ENCODE measurements at places on chromosomes 6 and 20.

- DNase-seq = no peak
Observed at GRCh38 chr20:23091721-23092383, 5.7 kb upstream of the CD93 start.

- no peak for DNase-seq
Observed at GRCh38 chr20:20415321-20415720, 47.4 kb downstream of the INSM1 start.

DNA sequence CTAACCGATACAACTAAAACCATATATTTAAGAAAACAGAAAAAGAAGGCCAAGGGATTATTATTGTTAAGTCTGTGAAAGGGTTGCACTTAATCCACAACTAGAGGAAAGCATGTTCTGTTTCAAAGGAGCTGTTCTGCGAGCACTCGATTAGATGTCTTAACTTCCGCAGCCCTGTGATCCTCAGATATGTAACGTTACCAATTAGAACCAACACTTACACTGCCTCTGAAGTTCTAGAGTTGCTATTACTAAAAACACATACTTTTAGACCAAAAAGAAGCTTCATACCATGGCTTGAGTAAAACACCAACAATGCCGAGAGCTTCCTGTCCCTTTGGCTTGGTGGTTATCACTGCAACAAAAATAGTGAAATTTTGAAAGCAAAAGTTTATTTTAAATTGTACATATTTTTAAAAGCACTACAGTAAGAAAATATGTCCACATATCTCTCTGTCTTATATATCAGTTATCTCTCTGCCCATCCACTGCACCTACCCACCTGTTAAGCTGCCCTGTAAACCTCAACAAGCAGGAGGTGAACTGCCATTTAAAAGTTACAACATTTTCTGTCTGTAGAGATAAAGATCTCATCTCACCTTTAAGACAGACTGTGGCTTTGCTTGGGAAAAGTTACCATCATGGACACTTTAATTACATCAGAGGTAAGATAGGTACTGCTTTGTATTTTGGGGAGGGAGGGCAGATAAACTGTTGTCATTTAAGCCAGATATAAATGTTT is 7.1 kb upstream of the DUSP22 start:
- DNase-seq = no peak

GRCh38 chr20:43151901-43152300 is 37.8 kb downstream of the PTPRT start:
- DNase-seq = no peak

- DNase-seq = no peak
Observed at GRCh38 chr20:61839223-61839911, 226.3 kb downstream of the TAF4 start.

GRCh38 chr6:119683031-119683430 is 333.5 kb upstream of the MAN1A1 start:
- DNase-seq = no peak

- DNase-seq = no peak
Observed at GRCh38 chr6:71489736-71490135, 201.1 kb downstream of the OGFRL1 start.

DNA sequence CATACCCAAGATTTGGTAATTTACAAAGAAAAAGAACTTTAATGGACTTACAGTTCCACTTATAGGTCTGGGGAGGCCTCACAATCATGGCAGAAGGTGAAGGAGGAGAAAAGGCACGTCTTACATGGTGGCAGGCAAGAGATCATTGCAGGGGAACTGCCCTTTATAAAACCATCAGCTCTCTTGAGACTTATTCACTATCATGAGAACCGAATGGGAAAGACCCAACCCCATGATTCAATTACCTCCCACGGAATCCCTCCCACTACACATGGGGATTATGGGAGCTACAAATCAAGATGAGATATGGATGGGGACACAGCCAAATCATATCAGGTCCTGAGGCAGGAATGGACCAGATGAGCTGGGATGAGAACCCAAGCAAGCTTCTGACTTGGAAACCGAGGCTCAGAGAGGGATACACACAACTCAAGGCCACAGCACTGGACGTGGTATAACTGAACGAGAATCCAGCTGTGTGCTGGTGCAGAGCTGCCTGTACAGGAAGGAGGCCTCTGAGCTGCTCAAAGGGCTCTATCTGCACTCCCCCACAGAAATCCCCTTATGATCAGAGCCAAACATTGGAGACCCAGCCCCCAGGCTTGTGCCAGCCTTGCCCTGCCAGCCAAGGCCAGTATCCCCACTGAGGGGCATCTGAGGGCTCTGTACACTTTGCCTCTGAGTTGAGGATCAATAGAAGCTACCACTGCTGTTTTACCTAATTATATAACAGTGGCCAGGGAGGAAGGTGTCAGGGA is 137.8 kb downstream of the CEBPB start:
- no peak for DNase-seq

- DNase-seq = no peak
Observed at GRCh38 chr6:24985323-24985722, 49.6 kb upstream of the RIPOR2 start.

DNA sequence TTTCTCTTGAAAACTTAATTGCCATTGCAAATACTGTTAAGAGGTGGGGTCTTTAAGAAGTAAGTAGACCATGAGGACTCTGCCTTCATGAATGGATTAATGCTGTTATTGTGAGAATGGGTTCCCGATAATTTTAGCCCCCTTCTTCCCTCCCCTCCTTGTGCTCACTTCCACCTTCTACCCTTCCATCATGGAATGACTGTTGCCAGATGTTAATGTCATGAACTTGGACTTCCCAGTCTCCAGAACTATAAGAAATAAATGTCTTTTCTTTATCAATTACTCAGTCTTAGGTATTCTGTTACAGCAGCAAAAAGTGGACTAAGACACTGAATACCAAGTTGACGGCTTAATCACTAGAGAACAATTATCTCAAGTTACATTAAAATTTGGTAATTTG is 5.8 kb upstream of the FOXQ1 start:
- DNase-seq = no peak
